ENCODE measurements at places on chromosomes 1 and 21. TPM values are rescaled to one million over a fixed set of nuclear protein-coding genes. Genes with fewer than 3 reads are reported as not detected.

ATP1A4 gene
- total RNA-seq, result not detected

MAP3K21 gene
- total RNA-seq, result not detected

ELF3 gene
- total RNA-seq, result not detected

MAP1LC3C gene
- total RNA-seq, result not detected

DNA sequence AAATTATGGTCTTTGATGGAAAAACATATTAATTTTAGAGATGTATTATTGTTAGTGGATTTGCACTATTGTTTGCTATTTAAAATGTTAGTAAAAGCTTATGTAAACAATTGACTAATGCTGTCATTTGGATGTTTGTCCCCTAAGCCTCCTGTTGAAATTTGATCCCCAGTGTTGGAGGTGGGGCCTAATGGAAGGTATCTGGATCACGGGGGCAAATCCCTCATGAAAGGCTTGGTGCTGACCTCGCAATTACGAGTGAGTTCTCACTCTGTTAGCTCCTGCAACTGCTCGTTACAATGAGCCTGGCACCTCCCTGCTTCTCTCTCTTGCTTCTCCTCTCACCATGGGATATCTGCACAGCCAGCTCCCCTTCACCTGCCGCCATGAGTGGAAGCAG lies 14.3 kb downstream of the TMEM35B start:
- peaks cover 12% of the 10 kb centered on the region for H3K4me1 ChIP-seq
- H3K36me3 ChIP-seq, result no peaks in the 10 kb centered on the region
- no peak overlapping the region for H3K4me3 ChIP-seq
- peaks cover 5% of the 10 kb centered on the region for H3K27me3 ChIP-seq
- no peak for DNase-seq

DNA sequence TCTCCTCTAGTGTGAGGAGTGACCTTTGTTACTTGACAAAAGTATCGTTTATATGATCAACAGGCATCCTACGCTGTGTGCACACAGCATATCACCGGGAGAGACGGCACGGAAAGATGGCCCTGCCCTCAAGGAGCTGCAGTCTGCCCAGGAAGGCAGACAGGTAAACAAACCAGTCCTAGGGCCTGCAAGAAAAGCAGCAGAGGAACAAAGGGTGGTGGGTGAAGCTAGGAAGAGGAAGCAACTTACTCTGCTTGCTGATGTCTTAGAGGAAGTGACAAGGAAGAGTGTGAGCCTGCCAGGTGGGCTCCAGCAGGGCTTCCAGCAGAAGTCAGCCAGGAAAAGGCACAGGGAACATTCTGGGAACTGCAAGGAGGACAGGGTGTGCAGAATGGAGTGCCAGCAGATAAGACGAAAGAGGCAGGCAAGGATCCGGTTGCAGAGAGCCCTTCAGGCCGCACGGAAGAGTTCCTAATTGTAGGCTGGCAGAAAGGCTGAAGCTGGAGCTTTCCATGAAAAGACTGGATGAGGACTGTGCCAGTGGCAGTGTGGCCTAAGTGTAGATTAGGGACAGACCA lies 106.7 kb downstream of the SLC45A1 start:
- DNase-seq, result no peak
- peak overlapping the region; percentile 87 for H3K4me3 ChIP-seq
- peak overlapping the region; percentile 81 for H3K27ac ChIP-seq
- peaks cover 19% of the 10 kb centered on the region for H3K4me1 ChIP-seq
- H3K27me3 ChIP-seq, result no peaks in the 10 kb centered on the region
- peaks cover 5% of the 10 kb centered on the region for H3K36me3 ChIP-seq

DNA sequence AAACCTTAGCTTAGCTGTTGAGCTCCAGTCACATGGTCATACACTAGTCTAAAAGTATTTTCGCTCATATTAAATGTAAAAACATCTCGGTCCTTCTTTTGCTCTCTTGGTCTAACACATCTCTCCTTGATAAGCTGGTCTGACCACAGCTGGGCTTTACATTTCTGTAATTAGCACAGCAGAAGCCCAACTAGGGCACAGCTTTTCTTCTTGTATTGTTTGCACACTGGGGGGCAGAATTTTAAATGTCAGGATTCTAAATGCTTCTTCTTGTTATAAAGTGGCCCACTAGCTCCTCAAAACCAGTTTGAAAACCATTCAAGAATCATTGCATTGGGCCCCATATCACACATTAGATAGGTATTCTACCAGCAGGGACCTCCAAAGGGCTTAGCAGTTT lies 289.1 kb upstream of the PKN2 start:
- H3K36me3 ChIP-seq, result peaks cover 5% of the 10 kb centered on the region
- H3K4me3 ChIP-seq, result no peak overlapping the region
- no peak overlapping the region for H3K27ac ChIP-seq

- H3K4me3 ChIP-seq, result no peak overlapping the region
- H3K36me3 ChIP-seq, result no peaks in the 10 kb centered on the region
- no peak for DNase-seq
- H3K4me1 ChIP-seq, result no peaks in the 10 kb centered on the region
- H3K27ac ChIP-seq, result no peak overlapping the region
Observed at GRCh38 chr1:79688932-79689331, 682.4 kb upstream of the ADGRL4 start.

GRCh38 chr1:110002695-110003094 lies 18.1 kb downstream of the AHCYL1 start:
- peaks cover 59% of the 10 kb centered on the region for H3K4me1 ChIP-seq
- H3K27me3 ChIP-seq, result no peaks in the 10 kb centered on the region
- H3K4me3 ChIP-seq, result peak overlapping the region; percentile 85
- H3K36me3 ChIP-seq, result no peaks in the 10 kb centered on the region
- peak overlapping the region; percentile 90 for H3K27ac ChIP-seq

DNA sequence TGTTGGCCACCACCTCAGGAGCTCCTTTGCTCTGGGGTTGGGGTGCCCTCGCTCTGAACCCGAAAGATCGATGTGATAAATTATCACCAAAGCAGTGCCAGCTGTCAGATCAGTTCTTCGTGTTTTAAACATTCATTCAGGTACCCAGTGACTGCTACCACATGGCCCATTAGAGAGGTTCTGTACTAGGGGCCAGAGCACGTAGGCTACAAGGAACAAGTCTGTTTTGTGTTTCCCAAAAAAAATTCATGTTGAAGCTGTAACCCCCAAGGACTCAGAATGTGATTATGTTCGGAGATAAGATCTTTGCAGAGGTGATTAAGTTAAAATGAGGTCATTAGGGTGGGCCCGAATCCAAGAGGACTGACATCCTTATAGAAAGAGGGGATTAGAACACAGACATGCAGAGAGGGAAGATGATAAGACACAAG lies 526.9 kb downstream of the NPHP4 start:
- no peak overlapping the region for H3K27ac ChIP-seq
- no peaks in the 10 kb centered on the region for H3K27me3 ChIP-seq
- DNase-seq, result no peak
- H3K36me3 ChIP-seq, result peaks cover 11% of the 10 kb centered on the region

- no peak for DNase-seq
- H3K4me3 ChIP-seq, result no peak overlapping the region
- no peak overlapping the region for H3K27ac ChIP-seq
- peaks cover 34% of the 10 kb centered on the region for H3K36me3 ChIP-seq
- H3K4me1 ChIP-seq, result no peaks in the 10 kb centered on the region
Observed at GRCh38 chr1:9728451-9729295, 77.1 kb downstream of the PIK3CD start.

DNA sequence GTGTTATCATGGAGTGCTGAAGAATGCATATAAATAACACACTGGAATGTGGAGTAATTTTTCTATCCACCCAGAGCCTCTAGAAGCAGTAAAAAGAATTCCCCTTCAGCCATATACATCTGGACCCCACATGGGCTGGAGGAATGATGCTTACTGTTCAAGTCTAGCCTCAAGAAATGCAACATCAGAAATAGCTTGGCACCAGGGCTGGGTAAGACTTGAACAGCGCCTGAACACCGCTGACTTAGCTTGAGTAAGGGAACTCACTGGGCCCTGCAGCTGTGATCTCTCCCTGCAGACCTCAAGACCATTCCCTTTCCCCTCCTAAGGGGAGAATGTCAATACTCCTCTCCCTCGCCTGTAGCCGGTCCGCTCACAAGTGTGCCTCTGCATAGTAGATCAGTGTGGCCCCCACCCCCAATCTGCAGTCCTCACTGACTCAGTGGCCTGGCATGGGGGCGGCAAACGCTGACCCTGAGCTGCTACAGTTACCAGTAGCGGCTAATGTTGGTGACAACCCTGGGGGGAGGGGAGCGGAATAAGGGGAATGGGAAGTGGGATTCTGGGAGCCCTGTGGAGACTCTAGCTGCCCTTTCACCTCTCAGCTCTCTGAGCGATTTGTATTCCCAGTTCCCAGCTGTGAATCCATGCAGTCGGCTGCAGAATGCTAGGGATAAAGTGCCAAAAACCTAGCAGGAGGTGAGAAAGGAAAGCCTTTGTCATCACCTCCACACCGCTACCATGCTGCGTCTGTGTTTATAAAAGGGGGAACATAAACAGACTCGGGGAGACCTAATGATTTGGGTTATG lies 483.9 kb downstream of the DISC1 start:
- H3K4me1 ChIP-seq, result no peaks in the 10 kb centered on the region
- no peaks in the 10 kb centered on the region for H3K36me3 ChIP-seq
- H3K4me3 ChIP-seq, result no peak overlapping the region
- no peaks in the 10 kb centered on the region for H3K27me3 ChIP-seq

DNA sequence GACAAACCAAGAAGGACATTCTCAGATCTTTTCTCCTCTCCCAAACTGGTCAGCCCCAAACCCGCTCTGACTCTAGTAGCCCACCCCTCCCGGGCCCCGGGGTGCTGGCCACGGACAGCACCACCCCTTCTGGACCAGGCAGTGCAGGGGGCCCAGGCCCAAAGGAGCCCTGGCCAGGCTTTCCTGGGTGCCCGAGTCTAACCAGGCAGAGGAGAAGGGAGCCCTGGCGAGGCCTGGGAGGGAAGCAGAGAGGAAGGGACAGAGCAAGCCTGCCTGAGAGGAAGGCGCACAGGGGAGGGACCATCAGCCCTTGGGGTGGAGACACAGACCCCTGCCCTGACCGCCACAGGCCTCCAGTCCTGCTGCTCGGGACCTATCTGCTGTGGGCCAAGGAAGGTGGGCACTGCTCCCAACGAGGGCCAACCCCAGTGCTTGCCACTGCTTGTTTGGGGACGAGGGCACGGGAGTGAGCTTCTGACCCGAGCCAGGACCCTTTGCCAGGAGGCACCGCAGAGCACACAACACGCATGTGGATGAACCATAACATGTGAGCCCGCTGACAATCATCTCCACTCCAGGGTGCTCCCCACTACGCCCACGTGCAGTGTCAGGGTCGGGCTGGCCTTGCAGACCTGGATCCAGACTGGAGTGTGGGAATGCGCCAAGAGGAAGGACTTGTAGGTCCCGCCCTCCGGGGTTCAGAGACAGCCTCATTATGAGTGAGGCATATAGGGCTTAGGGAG lies 57.6 kb downstream of the KCNAB2 start:
- H3K36me3 ChIP-seq, result no peaks in the 10 kb centered on the region
- no peak overlapping the region for H3K4me3 ChIP-seq
- peaks cover 5% of the 10 kb centered on the region for H3K4me1 ChIP-seq
- H3K27me3 ChIP-seq, result peaks cover 17% of the 10 kb centered on the region
- no peak overlapping the region for H3K27ac ChIP-seq

DNA sequence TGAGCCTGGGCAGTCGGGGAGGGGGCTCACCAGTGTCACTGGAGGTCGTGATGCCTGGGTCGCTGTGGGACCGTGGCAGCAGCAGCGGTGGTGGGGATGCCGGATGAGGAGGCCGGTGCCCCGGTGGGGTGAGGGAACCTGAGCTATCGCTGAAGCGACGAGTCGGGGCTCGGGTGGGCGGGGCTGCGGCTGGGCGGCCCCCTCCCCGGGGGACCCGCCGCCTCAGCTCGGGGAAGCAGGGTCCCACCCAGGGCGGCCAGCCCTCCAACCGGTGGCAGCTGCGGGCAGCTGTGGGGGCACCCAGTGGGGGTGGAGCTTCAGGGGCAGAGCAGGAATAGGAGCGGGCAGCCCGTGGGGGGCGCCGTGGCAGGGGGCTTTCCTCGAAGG lies 5.0 kb downstream of the ENTREP3 start:
- H3K27me3 ChIP-seq, result peaks cover 2% of the 10 kb centered on the region
- no peak overlapping the region for H3K27ac ChIP-seq
- no peak overlapping the region for H3K4me3 ChIP-seq
- peaks cover 12% of the 10 kb centered on the region for H3K36me3 ChIP-seq
- no peak for DNase-seq

DNA sequence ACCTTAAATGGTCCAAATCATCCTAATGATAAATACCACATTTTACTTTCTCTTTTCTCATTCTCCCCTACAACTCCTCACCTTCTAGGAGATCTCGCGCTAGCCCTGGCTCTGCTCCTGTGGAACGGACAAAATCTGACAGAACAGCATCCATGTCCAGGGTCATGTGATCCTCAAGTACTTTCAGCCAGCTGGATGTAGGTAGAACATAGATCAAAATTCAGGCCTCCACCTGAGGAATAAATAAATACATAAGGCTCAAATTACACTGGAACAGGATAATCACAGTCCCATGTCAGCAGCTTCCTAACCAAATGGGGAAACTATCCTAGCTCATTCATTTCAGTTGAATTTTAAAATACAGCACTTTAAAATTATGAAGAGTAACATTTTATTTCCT lies 33.2 kb downstream of the OTUD7B start:
- DNase-seq, result no peak
- peaks cover 31% of the 10 kb centered on the region for H3K36me3 ChIP-seq
- no peaks in the 10 kb centered on the region for H3K27me3 ChIP-seq
- H3K4me3 ChIP-seq, result no peak overlapping the region
